Type B pancreatic cell (in vitro differentiated cells): ENCODE measurements at places on chromosomes 5 and 9. TPM values are rescaled to one million over a fixed set of nuclear protein-coding genes. Genes with fewer than 3 reads are reported as not detected.

GPR151 gene
- total RNA-seq, result not detected in 2 replicates

CSF2 gene
- total RNA-seq, result not detected in 2 replicates

RFK gene
- 19.8 and 23.4 TPM in 2 replicates for total RNA-seq

DNA sequence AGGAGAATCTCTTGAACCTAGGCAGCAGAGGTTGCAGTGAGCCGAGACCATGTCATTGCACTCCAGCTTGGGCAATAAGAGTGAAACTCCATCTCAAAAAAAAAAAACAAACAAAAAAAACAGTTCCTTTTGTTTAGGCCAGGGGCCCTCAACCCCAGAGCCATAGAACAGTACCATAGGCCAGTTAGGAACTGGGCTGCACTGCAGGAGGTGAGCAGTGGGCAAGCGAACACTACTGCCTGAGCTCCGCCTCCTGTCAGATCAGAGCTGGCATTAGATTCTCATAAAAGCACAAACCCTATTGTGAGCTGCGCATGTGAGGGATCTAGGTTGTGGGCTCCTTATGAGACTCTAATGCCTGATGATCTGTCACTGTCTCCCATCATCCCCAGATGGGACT, 49.1 kb upstream of the SUB1 start:
- H3K27me3 ChIP-seq, result no peaks in the 10 kb centered on the region
- DNase-seq, result no peak
- no peaks in the 10 kb centered on the region for H3K36me3 ChIP-seq
- no peak overlapping the region for H3K4me3 ChIP-seq
- no peak overlapping the region for H3K27ac ChIP-seq
- peaks cover 18% of the 10 kb centered on the region for H3K4me1 ChIP-seq
